ENCODE measurements at places on chromosomes 1 and 21.

DNA sequence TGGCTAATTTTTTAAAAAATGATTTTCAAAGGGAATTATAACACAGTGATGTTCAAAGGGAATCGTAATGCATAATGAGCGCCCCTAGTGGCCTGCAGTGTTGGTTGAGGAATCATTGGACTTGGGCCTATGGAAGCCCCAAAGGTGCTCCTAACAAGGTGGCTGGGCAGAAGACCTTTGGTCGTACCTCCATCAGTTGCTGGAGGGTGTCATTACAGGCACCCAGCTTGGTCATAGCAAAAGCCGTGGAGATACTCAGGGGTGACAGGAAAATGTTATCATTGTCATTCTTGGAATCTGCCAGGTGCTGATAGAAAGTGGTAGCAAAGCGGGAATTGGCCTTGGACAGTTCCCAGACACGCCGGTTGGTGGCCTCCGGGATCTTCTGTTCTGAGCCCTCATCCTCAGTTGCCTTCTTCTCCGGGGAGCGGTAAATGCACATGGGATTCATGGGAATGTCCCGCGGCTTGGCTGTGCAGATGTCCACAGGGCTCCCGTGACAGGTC is 2.7 kb downstream of the SERPINC1 start:
- no peak for DNase-seq

GRCh38 chr1:165014753-165015152 is 341.8 kb downstream of the LMX1A start:
- no peak for DNase-seq

DNA sequence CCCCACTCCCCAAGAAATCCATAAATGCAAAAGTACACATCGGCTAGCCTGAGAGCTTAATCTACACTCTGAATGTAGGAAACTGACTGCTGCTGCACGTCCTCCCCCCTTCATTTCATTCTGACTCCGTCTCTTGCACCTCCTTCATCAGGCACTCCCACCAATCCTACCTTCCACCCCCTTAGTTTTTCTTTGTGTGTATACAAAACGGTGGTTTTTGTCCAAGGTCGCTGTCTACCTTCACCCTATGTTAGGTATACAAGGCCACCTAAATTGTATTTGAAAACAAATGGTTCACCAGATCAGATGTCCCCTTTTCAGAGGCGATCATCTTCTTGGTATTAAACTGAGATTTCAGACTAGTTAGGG is 1.9 kb downstream of the WDR26 start:
- DNase-seq: no peak

DNA sequence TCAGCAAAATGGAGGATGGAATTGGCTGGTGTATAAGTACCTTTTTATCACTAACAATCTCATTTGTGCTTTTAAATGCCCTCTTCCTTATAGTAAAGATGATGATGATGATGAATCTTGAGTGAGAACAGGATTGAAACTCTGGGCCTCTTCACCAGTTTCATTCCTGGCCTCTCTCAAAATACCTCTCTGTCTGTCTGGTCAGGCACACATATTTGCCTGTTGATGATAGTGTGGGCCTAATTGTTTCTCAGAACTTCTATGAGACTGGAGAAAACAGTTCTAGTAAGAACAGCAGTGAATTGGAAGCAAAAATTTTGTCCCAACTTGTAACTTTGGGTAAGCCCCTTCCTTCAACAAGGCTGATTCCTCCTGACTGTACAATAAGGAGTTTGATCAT is 94.4 kb upstream of the RGS4 start:
- no peak for DNase-seq

DNA sequence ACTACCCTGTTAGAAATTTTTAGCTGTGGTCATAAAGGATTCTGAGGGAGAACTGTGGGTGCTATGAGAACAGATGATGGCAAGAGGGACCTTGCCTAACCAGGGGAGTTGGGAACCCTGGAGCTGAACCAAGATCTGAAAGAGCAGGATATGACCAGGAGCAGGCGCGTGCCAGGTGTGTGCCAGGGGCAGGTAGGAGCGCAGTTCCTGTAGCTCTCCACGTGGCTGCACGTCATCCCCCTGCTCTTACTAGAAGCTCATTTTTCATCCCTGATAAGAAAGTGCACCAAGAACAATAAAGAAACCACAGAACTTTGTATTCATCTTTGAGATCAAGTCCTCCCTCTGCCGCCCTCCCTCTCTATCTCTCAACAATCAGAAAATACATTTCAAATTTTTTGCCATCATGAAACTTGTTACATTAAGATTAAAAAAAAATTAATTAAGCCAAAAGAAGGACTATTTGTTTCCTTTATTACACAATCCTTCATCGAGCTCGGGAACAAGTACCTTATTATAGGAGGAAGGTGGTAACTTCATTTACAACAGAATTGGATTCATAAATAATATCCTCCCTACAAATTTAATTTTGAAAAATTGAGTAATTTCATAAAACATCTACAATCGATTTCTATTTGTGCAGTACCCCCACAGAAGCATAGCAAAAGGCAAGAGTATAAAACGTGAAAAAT is 78.5 kb downstream of the SLC35F3 start:
- DNase-seq: no peak

DNA sequence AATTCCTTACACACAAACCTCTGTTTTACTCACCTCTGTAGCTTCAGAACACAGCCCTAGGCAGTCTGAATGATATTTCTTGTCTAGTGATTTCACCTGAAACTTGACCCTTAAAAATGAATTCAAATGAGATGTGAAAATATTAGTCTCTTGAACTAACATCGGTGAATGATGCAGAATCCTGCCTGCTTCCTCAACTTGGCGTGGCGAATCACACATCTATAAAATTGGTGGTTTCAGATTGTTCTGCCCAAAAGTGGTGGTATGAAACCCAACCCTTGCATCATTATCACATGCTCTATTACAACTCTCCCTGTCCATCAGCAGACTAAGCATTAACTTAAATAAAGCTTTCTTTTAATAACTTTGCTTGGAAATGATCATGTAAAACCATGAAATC is 26.9 kb upstream of the C1orf21 start:
- no peak for DNase-seq

- DNase-seq: no peak
These were observed 5.3 kb upstream of the MOB3C start for GRCh38 chr1:46621930-46622329.

DNA sequence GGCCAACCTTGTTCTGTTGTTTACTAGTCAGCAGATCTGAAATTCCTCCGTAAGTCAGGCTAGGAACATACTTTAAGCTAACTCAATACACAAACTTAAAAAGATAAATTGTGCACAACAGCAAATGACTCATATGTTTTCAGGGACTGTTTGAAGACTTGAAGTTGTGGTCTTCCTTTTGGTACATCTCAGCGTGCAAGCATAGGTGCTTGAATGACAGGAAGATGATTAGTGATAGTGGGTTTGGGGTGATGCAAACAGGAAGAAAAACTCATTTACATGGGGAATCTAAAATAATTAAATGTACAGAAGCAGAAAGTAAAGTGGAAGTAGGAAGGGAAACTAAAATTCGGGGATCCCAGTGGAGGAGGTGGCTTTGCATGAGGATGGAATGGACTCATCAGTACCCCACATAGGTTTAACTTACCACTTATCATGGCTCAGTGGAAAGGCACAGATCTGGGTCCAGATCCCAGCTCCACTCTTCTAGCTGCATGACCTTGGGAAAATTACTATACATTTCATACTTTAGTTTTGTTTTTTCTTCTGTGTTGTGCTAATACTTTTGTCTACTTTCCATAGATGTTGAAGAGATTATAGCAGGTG is 122.3 kb downstream of the XCL2 start:
- no peak for DNase-seq

DNA sequence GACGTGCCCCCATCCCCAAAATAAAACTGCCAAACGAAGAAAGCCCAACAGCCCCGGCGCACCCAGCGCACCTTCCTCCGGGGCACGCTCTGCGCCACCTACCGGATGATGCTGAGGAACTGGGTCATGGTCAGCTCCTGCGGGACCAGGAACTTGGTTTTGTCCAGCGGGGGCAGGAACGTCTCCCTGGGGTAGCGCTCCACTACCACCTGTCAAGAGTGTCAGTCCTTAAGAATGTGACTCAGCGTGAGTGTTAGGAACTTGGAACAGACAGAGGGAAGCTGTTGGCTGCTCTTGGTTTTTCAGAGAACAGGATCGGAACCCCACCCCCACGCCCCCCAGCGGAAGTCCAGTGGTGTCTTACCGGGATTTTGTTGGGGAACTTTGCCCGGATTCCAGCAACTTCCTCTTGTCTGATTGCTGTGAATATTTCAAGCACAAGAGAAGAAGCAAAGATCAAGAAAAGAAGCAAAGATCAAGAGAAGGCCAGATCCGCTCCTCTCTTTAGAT is 431 bp downstream of the MAP1LC3C start:
- DNase-seq: peak; percentile 3

DNA sequence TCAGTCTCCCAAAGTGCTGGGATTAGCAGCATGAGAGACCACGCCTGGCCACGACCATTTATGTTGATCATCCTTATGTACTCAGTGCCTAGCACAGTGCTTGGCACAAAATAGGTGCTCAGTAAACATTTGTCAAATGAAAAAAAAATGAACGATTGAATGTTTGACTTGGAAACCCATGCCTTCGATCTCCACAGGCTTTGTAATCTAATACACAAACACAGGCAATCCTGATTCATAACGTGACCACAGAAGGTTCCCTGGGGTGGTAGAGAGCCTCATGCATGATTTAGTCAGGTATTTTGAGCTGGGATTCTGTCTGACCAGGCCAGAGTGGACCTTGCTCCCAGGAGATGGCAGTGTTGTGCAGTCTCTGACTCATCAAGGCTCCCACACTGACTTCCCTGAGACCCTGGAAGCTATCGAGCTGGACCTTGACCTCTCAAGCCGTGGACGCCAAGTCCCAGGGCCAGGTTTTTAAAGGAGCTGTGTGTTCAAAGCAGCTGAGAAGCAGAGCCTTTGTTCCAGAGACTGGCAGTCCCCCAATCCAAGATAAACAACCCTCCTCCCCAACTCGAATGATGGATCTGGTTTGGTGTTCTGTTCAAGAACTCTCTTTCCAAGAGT is 81.1 kb downstream of the PGM1 start:
- DNase-seq: no peak

DNA sequence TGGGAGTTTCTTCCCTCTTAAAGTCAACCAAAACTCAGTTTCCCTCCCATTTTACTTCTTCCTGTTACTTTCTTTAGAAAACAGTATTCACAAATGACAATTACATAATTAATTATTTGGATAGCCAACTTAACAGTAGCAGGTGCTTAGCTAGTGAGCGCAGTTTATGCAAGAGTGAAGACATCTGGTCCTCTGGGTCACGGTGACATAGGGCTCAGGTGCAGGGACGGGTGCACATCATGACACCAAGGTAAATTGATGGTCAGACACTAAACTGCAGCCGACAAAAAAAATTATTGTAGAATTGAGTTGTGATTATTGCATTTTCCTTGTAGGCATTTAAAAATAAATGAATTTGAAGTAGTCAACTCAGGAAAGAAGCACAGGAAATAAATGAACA is 142.0 kb upstream of the KCTD3 start:
- no peak for DNase-seq

GRCh38 chr1:62381831-62382657 is 54.8 kb upstream of the USP1 start:
- no peak for DNase-seq

DNA sequence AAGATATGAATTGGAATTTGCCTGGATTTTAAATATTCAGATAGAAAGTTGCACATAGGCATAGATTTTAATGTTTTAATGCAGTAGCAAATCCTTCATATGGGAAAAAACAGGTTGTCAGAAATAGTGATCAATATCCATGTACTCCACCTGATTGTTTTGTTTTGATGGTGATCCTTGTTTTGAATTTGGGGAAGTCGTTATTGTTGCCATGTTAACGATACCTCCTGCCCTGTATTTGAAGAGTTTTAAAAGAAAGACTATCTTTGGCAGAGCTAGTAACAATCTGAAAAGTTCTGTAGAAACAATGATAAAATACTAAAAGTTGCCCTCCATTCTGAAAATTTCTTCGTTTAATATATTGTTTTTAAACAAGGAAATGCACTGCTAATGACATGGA is 1.1 kb downstream of the CEP350 start:
- DNase-seq: no peak

GRCh38 chr1:22359427-22359826 is 92.2 kb upstream of the ZBTB40 start:
- no peak for DNase-seq

DNA sequence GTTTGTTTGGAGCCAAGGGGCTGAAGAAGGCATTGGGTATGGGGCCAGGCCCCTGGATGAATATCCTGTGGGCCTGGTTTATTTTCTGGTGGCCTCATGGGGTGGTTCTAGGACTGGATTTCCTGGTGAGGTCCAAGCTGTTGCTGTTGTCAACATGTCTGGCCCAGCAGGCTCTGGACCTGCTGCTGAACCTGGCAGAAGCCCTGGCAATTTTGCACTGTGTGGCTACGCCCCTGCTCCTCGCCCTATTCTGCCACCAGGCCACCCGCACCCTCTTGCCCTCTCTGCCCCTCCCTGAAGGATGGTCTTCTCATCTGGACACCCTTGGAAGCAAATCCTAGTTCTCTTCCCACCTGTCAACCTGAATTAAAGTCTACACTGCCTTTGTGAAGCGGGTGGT is 1.4 kb downstream of the ACKR1 start:
- no peak for DNase-seq

DNA sequence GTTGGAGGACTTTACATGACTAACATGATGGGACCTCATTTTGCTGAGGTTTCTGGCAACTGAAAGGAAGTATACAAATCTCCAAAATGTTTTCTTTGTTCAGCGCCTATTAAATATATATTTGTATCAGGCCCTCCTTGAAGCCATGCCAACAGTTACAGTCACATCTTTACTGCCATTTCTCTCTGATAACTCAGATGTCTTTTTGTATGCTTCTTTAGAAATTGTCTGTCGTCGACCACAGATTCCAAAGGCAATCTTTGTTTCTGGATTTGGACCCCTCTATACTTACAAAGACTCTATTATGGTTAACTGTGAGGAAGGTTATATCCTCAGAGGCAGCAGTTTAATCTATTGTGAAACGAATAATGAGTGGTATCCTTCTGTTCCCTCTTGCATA is 69.4 kb downstream of the C4BPA start:
- DNase-seq: no peak

GRCh38 chr1:219806642-219807041 is 121.7 kb downstream of the SLC30A10 start:
- no peak for DNase-seq

- no peak for DNase-seq
These were observed 45.7 kb downstream of the WNT9A start for GRCh38 chr1:227901906-227902640.

- DNase-seq: no peak
These were observed 5.1 kb upstream of the CSRP1 start for GRCh38 chr1:201511941-201512539.
